ENCODE measurements at places on chromosomes 12 and 14. TPM values are rescaled to one million over a fixed set of nuclear protein-coding genes. Genes with fewer than 3 reads are reported as not detected.

Gene CLEC9A
- total RNA-seq = not detected

Gene GUCY2C
- not detected for total RNA-seq

Gene NDUFA12
- 130 TPM for total RNA-seq

Gene PRB3
- total RNA-seq = not detected

Gene TAS2R19
- 4.5 TPM for total RNA-seq

Gene MYL2
- total RNA-seq = not detected

Gene TAPBPL
- 72.0 TPM for total RNA-seq

Gene FBLN5
- total RNA-seq = 1.9 TPM

Gene KRT73
- 0.61 TPM for total RNA-seq

Gene KCNMB4
- 0.15 TPM for total RNA-seq

Gene GRIP1
- total RNA-seq = not detected

Gene C1RL
- 33.7 TPM for total RNA-seq

Gene IKZF4
- 33.2 TPM for total RNA-seq

Gene NIN
- total RNA-seq = 74.3 TPM

Gene POMT2
- 11.4 TPM for total RNA-seq

Gene MLF2
- 116 TPM for total RNA-seq

Gene GLTP
- total RNA-seq = 23.7 TPM

Gene CIDEB
- 27.8 TPM for total RNA-seq

Gene INSM2
- total RNA-seq = not detected

Gene DEPDC4
- 1.9 TPM for total RNA-seq

Gene TPH2
- not detected for total RNA-seq

Gene LRP1-AS
- total RNA-seq = not detected

Gene SYNDIG1L
- total RNA-seq = not detected

Gene FAM186B
- 0.29 TPM for total RNA-seq

Gene C14orf39
- not detected for total RNA-seq

Gene ENO2
- 128 TPM for total RNA-seq

Gene GLS2
- total RNA-seq = 0.63 TPM

Gene GALNT16
- total RNA-seq = 0.02 TPM

Gene RGS6
- 3.0 TPM for total RNA-seq

Gene TMTC3
- total RNA-seq = 6.0 TPM

Gene PRPH
- not detected for total RNA-seq

Gene GYS2
- 0.24 TPM for total RNA-seq

Gene RNF212B
- not detected for total RNA-seq

Gene TMEM63C
- 0.80 TPM for total RNA-seq

Gene SETD1B
- total RNA-seq = 38.1 TPM

Gene CLEC4C
- not detected for total RNA-seq

Gene KRT79
- not detected for total RNA-seq

Gene TMPO
- total RNA-seq = 286 TPM

Gene LRRC43
- 0.29 TPM for total RNA-seq

Gene ESR2
- total RNA-seq = 0.05 TPM

Gene RND1
- 4.0 TPM for total RNA-seq

Gene PLBD1
- not detected for total RNA-seq

Gene CNPY2
- 141 TPM for total RNA-seq

Gene ANGEL1
- 12.8 TPM for total RNA-seq

Gene TMBIM6
- total RNA-seq = 485 TPM

Gene SIRT4
- total RNA-seq = 3.0 TPM

Gene AQP2
- not detected for total RNA-seq

Gene PLD4
- 0.20 TPM for total RNA-seq

Gene BCL2L14
- 6.0 TPM for total RNA-seq

Gene EFCAB11
- 4.5 TPM for total RNA-seq

Gene KRT7
- 53.6 TPM for total RNA-seq

Gene ADCY6
- 0.32 TPM for total RNA-seq

Gene SPATA7
- 2.4 TPM for total RNA-seq

Gene LRRC10
- total RNA-seq = not detected

All from T-helper 1 cell treated with Interleukin-12 subunit alpha and Interleukin-12 subunit beta and Interleukin-4 antibody, amounts not matched to agents 30 ng/mL and 1 ng/mL, for 36 hours (primary cell).